ENCODE measurements at places on chromosomes 16 and 17.

GRCh38 chr16:87697792-87698191 lies 68.0 kb downstream of the KLHDC4 start:
- DNase-seq: no peak

DNA sequence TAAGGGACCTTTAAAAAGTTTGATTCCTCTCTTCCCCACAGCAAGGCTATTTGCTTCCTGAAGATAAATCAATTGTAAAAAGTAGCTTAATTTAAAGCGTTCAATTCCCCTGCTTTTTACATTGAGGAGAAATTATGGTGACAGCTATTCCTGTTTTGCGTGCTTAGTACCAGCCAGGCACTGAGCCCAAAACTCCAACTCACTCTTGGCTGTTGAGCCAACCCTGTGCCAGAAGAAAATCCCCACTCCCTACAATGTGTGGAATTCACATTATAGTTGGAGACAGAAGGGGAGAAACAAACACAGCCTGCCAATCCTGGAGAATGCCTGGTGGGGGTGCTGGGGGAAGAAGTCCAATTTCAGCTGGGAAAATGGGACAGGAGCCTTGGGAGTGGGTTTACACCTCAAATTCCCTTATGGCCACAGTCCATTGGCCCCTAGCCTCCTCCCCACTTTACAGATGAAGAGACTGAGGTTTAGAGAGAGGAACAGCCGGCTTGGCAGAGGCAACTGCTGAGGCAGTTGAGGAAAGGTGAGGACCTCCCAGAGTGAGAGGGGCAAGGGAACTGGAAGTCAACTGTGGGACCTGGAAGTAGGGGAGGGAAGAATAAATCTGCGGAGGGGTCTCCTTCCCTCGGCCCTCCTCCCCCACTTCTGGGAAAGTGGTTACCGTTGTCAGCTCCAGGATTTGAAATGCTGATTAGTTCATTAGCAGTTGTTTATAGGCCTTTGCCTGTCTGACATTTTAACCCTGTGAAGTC lies 26.1 kb downstream of the CDH1 start:
- DNase-seq: no peak

- no peak for DNase-seq
Observed at GRCh38 chr16:85291302-85292148, 179.3 kb upstream of the CIBAR2 start.

- peak; percentile 61 for DNase-seq
Observed at GRCh38 chr17:7440113-7440833, 961 bp downstream of the FGF11 start.

- DNase-seq: no peak
Observed at GRCh38 chr16:86891121-86891520, 312.8 kb downstream of the FOXL1 start.

DNA sequence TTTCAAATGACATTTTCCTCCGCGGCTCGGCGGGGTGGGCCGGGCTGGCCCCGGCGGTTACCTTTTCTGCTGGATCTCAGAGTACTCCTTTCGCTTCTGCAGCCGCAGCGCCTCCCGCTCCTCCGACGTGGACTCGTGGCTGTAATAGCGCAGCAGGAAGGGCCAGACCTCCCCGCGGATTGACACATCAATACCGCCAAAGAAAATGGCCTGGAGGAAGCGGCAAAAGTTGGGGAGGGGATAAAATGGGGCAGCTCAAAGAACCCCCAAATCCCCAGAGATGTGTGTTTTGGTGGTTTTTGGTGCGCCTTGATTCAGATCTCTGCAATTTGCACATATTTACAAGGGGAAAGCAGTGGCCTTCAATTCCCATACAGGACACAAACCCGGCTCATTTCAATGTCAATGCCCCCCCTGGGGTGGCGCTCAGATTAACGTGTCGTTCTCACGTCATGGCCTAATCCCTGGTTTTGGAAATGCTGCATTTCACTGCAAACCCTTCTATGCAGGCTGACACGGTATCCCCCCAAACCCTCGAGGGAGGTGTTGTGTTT lies 85.9 kb downstream of the TBC1D16 start:
- DNase-seq: no peak

GRCh38 chr17:19000531-19001325 lies 3.8 kb downstream of the FAM83G start:
- DNase-seq: no peak

DNA sequence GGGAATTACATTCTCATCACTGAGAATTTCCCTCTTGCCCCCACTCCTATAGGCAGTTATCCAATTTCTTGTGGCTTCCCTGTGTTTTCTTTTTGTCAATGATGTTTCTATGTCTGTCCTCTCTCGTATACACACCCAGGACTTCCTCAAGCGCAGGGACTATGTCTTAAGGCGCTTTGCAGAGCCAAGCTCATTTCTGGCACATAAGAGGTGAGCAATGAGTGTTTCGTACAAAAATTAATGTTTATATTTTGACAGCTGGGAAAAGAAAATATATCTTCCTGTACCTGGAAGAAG lies 947 bp downstream of the DDX42 start:
- no peak for DNase-seq

DNA sequence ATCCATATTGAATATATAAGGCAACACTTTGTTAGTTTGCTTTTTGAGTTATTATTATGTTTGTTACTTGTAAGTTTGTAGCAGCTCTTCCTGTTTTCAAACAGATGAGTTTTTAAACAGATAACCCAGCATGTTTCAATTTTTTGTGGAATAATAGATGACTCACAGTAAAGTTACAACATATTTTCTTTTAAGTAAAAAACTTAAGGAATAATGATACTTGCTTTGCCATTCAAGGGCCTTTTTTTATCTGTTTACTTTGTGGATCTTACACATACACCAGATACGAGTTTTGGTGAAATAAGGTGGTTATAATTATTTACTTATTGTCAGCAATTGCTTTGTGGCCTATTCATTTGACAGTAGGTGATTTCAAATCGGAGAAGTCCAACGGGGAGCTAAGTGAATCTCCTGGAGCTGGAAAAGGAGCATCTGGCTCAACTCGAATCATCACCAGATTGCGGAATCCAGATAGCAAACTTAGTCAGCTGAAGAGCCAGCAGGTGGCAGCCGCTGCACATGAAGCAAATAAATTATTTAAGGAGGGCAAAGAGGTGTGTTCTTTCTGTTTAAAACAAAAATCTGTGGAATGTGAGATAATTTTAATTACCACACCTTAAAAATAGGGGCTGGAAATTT lies 66.3 kb downstream of the BPTF start:
- DNase-seq: peak; percentile 75

DNA sequence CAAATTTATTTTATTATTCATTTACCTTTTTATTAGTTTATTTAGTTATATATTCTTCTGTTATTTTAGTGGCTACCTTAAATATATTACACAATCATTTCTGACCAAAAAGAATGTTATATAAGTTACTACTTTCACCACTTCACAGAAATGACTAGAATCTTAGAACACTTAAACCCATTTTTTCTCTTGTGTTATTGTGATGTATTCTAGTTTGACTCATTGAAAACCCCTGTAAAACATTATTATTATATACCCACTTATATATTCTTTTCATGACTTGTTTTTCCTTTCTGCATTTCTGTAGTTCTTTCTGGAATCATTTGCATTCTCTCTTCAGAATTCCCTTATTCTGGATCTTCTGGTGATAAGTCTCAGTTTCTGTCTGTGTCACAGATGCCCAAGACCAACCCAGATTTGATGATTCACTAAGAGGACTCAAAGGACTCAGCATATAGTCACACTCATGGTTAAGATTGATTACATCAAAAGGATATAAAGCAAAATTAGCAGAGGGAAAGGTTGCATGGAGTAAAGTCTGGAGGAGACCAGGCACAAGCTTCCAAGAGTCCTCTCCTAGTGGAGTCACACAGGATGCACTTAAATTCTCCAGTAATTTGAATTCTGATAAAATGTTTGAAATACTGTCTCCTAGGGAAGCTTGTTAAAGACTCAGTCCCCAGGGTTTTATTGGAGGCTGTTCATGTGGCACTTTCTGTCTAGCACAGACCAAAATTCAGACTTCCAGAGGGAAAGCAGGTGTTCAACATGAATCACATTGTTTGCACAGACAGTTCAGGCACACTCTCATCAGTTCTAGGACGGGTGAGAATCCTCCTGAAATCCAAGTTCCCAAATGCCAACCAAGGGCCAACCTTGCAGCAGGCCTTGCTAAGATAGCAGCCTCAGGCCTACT lies 7.7 kb downstream of the GINS3 start:
- DNase-seq: peak; percentile 66

Measured in NCI-H2171 treated with DMSO at 0.1 percent for 48 hours (cell line).